ENCODE measurements at places on chromosomes 3 and 15.
A peak's percentile ranks its signal among the peaks of the same experiment; 100 is the strongest.

DNA sequence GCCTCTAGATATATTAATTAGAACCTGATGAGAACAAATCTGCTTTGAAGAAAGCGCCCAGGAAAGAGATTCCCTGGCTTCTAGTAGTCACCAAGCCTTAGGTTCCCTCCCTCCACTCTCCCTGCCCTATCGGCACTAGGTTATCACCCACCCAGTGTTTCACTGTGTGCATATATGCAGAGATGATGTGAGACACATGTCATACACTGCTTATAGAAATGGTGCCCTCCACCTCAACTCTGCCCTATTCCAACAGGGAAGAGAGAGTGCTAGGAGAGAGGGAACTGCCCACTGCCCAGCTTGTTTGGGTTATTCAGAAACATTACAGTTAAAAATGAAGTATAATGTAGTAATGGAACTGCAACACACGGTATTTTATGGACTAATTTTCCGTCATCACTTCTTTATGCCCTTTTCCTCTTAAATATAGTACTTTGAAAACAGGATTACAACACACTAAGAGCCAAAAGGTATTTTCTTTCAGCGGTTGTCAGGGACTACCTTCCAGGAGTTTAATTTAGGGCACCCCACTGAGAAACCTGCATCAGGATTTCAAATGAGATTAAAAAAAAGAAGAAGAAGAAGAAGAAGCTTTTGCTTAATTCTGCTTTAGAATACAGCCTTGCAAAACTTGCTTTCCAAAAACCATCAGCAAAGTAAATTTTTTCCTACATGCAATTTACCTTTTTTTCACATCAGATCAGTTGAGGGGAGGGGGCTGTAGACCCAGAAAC, 55.3 kb downstream of the MEIS2 start:
- DNase-seq = no peak

DNA sequence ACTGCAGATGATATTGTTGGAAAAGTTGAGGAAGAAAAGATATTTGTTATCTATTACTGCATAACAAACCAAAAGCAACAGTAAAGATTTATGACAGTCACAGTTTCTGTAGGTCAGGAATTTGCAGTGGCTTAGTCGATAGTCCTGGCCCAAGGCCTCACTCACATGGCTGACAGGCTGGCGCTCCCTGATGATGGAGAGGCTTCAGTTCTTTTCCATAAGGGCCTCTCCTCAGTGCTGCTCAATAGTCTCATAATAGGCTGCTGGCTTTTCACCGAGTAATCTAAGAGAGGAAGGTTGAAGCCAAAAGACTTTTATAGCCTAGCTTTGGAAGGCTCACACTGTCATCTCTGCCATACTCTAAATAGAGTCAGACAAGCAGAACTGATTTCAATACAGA, 17.7 kb downstream of the IREB2 start:
- DNase-seq = peak; percentile 29

GRCh38 chr3:183774631-183775030, 50.7 kb downstream of the MAP6D1 start:
- DNase-seq = no peak

DNA sequence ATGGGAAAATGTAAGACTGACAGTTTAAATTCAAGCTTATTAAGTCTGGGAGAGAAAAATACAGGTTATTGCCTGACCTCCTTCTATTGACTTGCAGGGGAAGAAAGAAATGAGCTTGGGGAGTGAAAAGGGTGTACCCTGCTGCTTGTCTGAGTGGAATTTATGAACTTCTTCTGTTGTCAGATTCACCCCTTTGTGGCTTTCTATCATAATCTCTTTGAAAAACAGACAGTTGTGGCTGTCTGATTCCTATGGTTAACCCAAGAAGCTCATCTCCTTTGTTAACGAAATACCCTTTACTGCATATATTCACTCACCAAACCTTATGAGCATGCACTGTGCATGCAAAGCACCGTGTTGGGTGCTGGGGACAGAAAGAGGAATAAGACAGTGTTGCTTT, 22.5 kb downstream of the GPD1L start:
- DNase-seq = no peak

- DNase-seq = no peak
Observed at GRCh38 chr3:197511130-197511529, 44.6 kb downstream of the BDH1 start.

- DNase-seq = no peak
Observed at GRCh38 chr3:11698326-11699082, 54.8 kb upstream of the VGLL4 start.

DNA sequence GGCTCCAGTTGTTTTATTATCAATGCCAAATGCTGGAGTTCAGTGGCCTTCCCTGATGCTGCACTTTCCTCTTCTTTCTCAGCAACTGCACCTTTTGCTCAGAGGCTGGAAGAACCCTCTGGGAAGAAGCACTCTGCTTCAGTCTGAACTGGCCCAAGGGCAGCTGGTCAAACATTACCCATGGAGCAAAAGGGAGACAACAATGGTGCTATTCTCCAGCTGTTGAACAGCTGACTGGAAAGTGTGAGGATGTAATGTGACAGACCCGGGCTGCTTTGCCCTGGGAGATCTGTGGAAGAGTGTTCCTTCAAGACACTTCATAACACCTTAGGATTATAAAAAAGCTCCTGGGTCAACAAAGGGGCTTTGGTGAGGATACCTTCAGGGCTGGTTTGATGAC, 84.9 kb downstream of the EPHB1 start:
- DNase-seq = peak; percentile 36

GRCh38 chr15:60352525-60352924, 45.3 kb downstream of the ANXA2 start:
- no peak for DNase-seq

DNA sequence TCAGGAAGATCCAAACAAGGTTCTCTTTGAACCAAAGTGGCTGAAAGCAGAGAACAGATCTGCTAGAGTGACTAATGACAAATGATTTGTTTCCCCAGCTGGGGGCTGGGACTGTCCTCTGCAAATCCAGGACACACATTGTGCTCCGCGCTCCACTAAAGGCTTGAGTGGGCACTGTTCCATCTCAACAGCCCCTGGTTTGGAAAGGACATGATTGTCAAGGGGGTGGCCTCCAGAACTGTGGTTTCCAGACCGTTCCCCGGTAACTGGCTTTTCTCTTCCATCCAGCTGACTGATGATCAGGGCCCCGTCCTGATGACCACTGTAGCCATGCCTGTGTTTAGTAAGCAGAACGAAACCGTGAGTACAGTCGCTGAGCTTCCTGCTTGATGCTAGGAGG, 91.0 kb downstream of the LRTM1 start:
- peak; percentile 56 for DNase-seq

- DNase-seq = peak; percentile 78
Observed at GRCh38 chr15:96625256-96625655, 294.8 kb downstream of the NR2F2 start.

GRCh38 chr15:81292523-81293001, 31.4 kb downstream of the STARD5 start:
- no peak for DNase-seq

DNA sequence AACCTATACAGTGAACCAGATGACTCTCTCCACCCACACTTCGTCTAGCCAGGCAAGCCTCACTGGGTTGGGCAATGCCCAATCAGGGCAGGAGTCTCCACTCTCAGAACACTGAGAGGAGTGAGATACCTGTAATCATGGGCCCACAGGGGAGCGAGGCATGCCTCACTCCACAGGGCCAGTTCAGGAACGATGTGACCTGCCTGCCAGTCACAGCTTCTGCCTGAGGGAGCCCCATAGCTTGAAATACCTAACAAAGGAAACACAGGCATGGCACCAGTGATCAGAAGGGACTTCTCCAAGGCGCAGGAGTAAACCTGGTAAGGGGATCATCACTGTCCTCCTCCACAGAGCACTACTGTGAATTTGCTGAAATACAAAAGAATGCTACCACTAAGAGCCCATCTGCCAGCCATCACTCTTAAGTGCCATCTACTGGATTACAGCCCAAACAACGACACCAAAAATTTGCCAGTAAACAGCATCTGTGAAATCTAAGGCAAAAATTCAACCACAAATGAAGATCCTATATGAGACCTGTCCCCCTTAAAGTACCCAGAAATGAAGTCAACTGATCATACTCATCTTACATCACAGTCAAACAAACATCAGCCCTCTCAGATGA, 689.9 kb upstream of the SEMA6D start:
- no peak for DNase-seq

DNA sequence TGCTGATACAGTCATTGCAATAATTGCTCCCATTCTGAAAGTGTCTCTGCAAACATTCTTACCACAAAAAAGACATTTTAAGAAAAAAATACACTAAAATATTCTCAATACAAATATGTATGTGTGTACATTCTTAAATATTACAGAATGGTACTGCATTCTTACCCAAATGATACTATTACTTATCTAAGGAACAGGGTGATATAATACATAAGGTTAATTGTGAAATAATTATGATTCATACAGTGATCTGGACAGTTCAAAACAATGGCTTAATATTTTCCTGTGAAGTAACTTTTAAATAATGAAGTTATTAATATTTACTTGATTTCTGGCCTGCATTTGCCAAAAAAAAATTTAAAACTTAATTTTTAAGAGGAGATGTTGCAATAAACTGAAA, 694.6 kb downstream of the TUSC7 start:
- DNase-seq = no peak

DNA sequence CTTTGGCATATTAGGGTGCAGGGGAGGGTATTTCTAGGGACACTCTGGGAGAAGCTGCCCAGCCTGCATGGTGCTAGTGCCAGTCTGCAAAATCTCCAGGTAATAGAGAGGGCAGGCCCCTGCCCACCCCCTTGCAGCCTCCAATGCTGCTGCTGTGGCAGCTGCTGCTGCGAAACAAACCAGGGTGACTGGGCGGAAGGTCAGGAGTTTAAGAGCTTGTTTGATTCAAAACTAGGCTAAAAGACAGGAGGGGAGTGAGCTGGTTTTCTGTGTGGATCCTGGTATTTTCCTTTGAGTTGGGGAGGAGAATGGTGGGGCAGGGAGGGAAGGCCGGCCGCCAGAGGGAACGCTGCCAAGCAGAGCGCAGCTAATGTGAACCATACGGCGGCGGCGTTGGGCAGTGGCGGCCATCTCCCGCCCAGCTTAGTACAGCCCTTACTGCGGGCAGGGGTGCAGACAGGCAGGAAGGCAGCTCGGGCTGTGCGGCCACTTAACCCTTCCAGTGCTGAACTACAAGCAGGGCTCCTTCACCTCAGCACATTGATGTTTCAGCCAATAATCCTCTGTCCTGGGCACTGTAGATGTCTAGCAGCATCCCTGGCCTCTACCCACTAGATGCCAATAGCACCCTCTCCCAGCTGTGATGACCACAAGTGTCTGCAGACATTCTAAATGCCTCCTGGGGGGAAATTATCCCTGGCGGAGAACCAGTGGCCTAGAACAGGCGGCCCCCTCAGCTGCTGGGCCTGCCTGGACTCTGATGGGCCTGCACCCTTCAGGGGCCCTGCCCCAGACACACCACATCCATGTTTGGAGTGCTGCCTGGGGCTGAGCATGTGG, 125.7 kb downstream of the EEFSEC start:
- DNase-seq = peak; percentile 93

DNA sequence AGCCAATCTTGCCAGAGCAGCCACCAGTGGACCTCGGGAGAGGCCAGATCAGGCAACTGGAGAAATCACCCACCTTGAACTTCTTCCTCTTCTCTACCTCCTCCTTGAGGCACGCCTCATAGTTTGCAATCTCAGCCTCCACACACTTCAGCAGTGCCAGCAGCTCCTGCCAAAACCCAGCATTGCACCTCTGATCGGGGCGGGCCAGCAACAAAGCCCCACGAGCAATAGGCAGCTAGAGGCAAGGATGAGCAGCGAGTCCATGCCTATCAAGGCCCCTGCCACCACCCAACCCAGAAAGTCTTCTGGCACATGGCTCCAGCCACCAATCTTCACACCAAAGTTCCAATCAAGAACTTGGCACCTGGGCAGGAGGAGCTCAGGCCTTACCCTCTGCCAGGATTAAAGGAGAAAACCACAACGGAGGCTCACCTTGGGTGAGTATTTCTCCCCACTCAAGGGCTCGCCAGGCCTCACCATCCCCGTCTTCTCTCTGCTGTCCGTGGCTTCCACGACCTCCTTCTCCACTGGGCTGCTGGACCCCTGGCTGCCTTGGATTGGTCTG, 42.1 kb downstream of the SEMA3G start:
- DNase-seq = no peak

DNA sequence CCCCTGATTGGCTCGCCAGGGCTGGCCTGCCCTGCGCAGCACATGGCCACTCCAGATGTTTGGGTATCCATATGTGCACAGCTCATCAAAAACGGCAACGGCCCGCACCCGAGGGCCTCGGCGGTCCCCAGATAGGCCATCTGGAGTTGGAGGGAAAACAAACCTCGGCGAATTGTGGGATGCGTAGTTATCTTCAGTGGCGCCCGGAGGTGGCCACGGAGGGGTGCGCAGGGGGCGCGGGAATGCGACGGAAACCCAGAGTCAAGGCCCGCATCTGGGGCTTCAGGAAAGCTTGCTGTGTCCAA, 156.5 kb downstream of the TLE3 start:
- DNase-seq = no peak

GRCh38 chr15:99257107-99257750, 5.9 kb downstream of the LRRC28 start:
- DNase-seq = no peak

- no peak for DNase-seq
Observed at GRCh38 chr3:182455011-182455410, 338.3 kb upstream of the ATP11B start.

DNA sequence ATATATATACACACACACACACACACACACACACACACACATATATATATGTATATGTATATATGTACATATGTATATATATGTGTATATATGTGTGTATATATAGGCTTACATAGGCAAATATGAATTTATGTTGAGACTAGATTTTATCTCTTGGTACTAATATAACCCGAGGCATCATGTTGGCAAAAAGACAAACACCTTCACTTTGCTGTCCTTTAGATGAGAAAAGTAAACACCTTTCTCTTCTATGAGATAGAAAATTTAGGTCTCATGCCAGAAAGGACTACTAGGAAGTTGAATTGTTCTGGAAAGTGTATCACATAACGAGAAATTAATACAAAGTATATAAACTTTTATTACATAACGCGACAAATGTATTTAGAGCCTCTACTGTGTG, 19.6 kb upstream of the LEO1 start:
- DNase-seq = no peak

DNA sequence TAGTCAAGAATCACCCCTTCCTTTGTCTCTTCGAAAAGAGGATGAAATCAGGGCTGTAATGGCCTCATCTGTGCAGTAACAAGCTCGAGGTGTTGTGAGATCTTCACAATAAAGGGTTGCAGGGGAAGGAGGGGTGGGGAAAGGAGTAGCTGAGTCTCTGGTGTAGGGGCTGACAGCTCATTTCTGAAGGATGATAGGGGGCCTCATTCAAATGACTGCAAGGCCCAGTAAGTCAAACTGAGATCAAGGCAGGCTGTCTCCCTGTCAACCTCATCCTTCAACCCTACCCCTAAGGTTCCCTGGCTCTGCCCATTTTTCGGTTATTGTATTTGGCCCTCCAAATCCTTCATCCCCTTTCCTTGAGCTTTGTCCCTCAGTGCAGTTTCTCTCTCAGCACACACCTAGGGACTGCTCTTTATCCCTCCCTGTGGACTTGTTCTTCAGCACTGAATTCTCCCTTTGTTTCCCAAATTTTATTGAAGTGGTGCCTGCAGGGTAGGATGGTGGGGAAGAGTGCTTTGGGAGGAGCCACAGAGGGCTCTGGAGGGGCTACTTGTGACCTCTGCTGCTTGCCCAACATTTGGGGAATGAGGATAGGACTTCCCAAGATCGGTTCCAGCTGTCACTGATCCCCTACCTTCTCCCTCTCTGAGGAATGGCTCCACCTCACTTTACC, 38.1 kb downstream of the ZNF589 start:
- DNase-seq = no peak

All from tongue (tissue), 3 donors.